Stimulated activated CD8-positive, alpha-beta memory T cell treated with anti-CD3 and anti-CD28 coated beads, Interleukin-4, amount 100 ng/mL, for 4 hours (primary cell): ENCODE measurements at places on chromosomes 6 and 20.

DNA sequence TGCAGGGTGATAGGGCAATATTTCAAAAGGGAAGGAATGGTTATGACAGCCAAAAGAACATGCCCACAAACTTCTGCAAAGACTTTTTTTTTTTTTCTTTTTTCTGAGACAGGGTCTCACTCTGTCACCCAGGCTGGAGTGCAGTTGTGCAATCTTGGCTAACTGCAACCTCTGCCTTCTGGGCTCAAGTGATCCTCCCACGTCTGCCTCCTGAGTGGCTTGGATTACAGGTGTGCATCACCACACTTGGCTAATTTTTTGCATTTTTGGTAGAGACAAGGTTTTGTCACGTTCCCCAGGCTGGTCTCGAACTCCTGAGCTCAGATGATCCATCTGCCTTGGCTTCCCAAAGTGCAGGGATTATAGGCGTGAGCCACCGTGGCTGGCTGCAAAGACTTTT, 117.6 kb upstream of the ADGRF1 start:
- DNase-seq, result no peak

DNA sequence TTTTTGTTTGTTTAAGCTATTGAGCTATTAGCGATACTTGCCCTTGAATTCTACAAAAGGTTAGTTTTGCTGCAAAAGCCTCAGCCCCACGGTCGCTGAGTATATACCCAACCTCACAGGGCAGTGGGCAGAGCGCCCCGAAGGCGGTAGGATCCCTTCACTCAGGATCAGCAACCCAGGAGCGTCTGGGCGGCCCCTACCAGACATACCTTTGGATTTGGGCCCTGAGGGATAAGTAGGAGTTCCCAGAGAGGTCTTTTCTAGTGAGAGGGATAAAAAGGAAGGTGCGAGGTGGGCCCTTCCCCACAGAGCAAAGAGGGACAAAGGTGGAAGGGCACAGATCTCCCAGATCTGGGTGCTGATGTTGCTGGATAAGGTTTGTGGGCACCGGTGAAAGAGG, 6.1 kb downstream of the SASH1 start:
- no peak for DNase-seq

- no peak for DNase-seq
These were observed 309.9 kb upstream of the OPRM1 start for GRCh38 chr6:153729189-153729588.

GRCh38 chr6:2809015-2809414, 32.6 kb downstream of the SERPINB1 start:
- DNase-seq, result no peak

GRCh38 chr20:44460795-44461141, 14.9 kb upstream of the TTPAL start:
- DNase-seq, result no peak
